Liver (tissue), 10 donors: ENCODE measurements at places on chromosomes 13 and 19. TPM values are rescaled to one million over a fixed set of nuclear protein-coding genes. Genes with fewer than 3 reads are reported as not detected.

GRCh38 chr19:6041071-6041470 lies 63.1 kb upstream of the RANBP3 start:
- no peak for DNase-seq

DNA sequence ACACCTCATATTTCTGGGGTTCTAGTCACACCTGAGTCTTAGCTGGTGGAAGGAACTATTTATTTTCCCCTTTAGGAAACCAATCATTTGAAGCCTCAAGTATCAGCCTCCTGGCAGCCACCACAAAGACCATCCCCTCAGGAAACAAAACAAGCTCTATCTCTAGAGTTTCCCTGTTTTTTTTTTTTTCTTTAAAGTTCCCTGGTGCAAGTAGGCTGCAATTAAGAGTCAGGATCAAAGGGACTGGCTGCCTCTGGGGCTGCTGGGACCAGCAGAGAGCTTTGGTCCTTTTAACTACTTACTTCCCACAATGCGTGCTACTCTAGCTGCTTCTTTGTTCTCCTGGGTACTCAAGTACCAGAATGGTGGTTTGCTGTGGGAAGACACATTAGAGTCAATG lies 11.4 kb downstream of the MBNL2 start:
- DNase-seq, result no peak

DNA sequence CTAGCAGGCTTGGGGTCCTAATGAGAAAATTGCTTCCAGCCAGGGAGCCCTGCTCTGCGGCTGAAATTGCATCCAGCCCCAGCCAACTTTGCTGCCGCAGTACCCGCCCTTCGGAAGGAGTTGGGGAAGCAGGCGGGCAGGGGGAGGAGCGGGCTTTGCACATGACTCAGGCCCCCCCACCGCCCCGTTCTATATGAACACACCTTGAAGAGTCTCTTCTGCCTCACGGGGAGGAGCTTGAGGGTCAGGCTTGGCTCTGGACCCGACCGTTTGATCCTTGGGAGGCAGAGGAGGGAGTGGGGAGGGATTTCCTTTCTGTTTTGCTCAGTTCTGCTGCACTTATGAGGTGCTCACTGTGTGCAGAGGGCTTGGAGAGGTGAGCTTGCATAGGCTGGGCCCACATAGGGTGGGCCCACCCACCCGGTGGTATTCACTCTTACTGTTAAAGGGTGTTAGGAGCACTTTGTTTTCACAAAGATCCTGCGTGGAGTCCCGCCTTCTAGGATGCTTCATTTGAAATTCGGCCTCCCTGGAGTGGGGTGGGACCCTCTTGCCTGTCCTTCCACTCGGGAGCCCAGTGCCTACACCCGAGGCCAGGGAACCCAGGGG lies 46.5 kb downstream of the LYL1 start:
- DNase-seq, result no peak

DNA sequence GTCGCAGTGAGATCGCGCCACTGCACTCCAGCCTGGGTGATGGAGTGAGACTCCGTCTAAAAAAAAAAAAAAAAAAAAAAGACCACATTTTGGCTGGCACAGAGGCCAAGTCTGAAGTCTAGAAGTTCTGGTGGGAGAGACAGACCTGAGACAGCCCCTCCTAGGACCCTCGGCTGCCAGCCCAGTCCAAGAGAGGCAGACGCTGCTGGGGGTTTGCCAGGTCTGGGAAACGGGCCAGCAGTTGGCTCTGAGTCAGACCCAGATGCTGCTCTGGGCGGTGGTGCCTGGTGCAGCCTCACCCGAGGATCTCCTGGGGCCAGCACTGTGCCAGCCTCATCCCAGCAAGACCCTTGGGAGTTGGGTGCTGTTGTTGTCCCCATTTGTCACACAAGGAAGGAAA lies 5.8 kb downstream of the FCHO1 start:
- no peak for DNase-seq

- DNase-seq, result no peak
Measured at GRCh38 chr19:4653793-4654436, 14.6 kb downstream of the TNFAIP8L1 start.

DNA sequence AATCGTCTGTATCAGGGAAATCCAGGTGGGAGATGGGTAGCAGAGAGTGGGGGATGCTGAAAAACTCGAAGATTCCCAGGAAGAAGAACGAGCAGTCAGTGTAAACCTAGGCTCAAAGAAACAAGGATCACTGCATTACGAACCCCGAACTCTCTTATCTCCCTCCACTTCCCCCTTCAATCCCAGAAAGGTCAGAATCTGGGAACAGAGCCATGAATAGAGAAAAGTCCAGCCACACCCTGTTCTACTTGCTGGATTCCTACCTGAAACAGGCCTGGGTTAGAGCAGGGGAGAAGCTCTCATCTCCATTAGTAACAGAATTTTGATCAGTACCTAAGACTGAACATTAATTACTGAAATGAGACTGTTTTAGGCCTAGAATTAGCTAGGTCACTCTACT lies 24.4 kb downstream of the EPSTI1 start:
- no peak for DNase-seq

GRCh38 chr19:32352241-32352630 lies 6.8 kb downstream of the ZNF507 start:
- DNase-seq, result no peak

Gene HCST
- total RNA-seq, result 2.0 TPM

Gene ZNF583
- total RNA-seq, result 2.5 TPM

Gene MAB21L1
- total RNA-seq, result under 0.01 TPM

Gene ZNF492
- total RNA-seq, result under 0.01 TPM

Gene PSG2
- total RNA-seq, result not detected

Gene ZNF524
- total RNA-seq, result 8.8 TPM

Gene C1QTNF9
- total RNA-seq, result 0.25 TPM
